ENCODE measurements at places on chromosomes 3 and 15.

DNA sequence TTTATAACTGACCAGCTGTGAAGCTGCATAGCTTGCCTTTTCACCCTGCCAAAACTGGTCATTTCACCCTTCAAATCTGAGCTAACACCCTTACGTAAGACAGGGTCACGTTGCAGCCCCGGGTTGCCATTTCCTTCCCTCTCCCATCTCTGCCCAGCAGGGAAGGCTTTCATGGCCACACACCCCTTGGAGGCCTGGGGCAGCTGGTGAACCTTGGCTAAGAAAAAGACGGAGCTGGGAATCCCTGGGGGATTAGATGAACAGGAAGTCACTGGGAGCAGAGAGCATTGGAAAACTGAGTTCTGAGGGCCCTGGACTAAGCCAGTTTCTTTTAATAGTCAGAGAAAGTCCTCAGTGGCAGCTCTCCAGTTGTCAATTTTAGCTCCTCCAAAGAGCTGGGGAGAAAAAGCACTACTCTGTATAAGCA, 67.8 kb downstream of the TTC23 start:
- no peak for DNase-seq

DNA sequence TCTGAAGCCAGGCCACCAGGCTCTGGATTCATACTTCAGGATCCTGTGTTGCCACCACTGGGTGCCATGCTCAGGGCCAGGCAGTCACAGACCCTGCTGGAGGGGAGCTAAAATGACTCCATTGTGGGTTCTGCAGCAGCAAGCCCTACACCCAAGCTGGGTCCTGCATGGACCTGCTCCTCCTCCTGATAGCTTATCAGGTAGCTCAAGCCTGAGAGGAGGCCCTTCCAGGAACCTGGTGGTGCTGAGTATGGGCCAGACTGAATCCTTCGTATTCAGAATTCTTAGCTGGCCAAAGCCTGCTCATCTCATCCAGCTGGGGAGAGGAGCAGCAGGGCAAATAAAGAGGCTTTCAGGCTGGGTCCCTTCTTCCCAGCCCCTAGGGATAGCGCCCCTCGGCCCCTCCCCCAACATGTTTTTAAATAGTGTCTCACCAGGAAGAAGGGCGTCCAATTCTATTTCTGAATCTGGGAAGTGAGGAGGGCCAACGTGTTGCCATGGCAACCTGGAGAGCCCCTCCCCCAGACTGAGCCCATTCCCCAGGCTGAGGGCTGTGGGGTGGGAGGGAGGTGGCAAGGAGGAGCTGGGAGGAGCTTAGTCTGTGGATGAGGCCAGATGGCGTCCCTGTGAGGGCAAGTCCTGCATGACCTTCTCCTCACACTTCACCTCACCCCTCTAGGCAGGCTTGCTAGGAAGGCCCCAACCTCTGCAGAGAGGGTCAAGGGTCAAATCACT, 11.0 kb upstream of the CAMKV start:
- no peak for DNase-seq

DNA sequence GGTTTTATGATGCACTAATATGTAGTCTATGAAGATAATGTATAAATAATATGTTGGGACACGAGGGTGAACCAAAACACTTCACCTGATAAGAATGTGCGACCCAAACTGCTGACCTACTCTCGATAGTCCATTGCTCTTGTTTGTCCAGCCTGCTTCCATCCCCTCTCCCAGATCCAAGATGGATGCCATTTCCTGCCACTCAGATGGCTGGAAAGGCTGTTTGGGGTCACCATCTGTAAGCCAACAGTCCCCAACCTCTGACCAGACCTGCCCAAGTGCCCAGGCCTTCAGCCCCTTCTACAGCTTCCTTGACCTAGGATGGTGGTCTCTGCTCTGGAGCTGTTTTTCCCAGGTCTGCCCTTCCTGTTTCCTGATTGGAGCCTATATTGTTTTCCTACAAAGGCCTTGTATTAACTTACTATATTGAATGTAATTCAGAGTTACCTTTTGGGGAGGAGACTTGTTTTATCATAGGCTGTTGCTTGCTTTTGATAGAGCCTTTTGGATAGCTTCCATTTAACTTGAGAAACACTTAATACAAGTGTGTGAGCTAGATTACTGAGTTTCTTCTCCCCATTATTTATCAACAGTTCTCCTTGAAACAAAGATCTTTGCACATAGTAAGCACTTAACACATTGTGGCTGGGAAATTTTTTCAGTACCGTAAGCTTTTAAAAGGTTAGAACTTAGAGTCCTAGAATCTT, 5.0 kb upstream of the PAQR9 start:
- no peak for DNase-seq

DNA sequence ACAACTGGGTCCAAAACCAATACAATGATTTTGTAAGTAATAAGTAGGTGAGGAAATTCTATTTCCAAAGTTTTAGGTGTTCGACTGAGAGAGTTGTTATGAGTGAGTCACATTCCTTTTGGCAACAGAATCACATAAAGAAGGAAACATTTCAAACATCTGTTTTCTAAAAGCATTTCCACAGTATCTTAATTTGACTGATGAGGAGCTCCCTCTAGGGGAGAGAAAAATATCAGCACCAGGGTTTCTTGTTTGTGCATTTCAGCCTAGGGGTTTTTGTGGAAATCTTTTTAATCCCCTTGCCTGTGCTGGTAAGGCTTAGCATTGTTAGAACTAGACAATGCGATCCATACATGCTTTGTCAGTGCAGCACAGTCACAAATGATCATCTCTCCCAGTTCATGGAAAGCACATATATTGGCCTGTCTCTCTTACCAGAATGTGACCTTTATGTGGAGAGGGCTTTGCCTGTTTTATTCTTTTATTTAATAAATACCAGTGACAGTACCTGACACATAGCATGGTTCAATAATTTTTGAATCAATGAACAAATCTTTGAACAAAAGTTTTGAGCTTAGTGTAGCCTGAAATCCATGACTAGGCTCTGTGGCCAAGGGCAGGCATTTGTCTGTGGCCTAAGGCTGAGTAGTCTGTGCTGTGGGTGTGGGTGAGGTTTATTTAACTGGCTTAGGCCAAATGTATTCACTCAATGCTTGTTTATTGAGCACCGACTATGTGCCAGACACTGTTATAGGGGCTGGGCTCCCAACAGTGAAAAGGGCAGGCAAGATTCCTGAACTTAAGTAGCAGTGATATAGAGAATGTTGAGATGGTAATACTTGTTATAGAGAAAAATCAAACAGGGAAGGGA, 21.1 kb upstream of the IQCF6 start:
- no peak for DNase-seq

GRCh38 chr15:92954578-92954977, 54.5 kb downstream of the CHD2 start:
- no peak for DNase-seq

DNA sequence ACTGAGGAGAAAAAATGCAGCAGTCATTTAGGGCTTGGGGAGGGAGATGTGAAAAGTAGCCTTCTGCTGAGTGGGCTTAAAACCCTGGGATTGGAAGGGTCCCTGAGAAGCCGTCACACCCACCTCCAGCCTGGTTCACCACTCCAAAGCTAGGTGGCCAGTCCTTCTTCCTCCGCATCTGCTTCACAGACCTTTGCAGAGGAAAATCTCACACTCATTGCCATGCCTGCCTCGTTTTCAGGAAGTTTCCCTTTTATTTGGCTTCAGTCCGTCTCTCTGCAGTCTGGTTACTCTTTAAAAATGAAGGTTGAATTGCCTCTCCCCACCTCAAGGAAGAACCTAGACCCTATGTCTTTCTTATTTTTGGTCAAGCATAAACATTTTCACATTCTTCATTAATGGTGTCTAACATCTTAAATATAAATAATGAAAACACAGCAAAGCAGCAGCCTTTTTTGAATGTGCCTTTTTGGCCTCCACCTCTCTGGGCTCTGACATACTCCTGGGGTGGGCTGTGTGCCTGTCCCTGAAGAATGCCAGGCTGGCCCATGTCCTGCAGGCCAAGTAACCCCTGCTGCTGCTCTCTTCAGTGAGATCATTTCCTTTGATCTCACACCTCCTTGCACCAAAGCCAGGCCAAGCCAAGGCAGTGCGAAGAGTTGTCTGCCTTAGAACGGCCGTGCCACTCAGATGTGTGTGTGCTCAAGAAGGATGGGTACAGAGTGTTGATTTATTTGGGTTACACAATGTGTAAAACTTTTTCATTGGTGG, 11.0 kb downstream of the MRAS start:
- no peak for DNase-seq

GRCh38 chr15:27092390-27092789, 121.4 kb downstream of the GABRG3 start:
- no peak for DNase-seq

- DNase-seq = no peak
Measured at GRCh38 chr15:93477721-93478120, 388.7 kb upstream of the RGMA start.

GRCh38 chr3:141876381-141876890, at the start of gene ATP1B3:
Gene ATP1B3, plus strand, starts transcription at chr3:141876643. Its CDS starts 159 bp downstream, at chr3:141876802.
- DNase-seq = peak; percentile 91

Measured in activated naive CD8-positive, alpha-beta T cell treated with anti-CD3 and anti-CD28 coated beads for 36 hours (primary cell).